CD4-positive, alpha-beta T cell treated with Interleukin-2 at 100 ng/mL for 4 hours (primary cell): ENCODE measurements at places on chromosomes 4 and X.

DNA sequence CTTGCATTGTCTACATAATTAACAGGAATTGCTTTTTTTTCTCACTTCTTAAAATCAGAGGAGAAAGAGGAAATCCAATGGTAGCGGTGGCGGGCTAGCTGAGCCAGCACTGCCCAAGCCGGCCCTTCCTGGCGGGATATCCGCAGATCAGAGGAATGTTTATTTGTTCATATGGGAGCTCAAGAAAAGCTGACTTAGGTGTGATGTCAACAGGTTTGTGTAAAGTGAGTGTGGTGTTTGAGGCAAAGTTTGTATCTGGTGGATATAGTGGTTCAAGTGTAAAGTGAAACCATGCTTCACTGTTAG, 466 bp upstream of the SLC39A8 start:
- DNase-seq = peak; percentile 6

GRCh38 chr4:110869114-110869513, 246.2 kb upstream of the PITX2 start:
- DNase-seq = no peak

- DNase-seq = no peak
Observed at GRCh38 chr4:168503652-168504362, 7.0 kb downstream of the PALLD start.

DNA sequence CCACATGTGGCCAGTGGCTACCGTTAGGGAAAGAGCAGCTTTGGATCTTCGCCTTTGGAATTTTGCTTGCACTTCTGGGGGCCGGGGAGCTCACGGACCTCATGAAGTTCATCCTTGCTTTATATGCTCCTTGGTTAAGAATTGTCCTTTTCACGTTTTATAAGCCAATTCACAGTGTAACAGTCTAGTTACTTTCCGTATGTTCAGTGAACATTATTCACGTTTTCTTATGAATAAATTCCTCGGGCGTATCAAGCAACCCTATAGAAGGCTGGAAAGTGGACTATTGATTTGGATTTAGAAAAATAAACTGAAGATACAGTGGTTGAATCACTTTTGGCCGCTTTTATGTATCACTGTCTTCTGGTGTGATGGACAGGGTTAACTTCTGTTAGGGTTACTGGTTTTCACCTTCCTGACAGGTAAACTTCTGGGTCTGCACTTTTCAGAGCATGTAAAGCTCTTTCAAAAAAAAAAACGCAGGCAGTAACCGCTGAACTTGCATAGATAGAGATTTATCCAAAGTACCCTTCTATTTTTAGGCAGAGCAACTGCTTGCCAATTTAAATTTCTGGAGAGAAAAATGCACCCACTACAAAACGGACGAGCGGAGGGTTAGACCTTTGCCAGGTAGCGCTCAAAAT, 569 bp upstream of the PDLIM5 start:
- DNase-seq = no peak
